Activated T-helper 1 cell treated with anti-CD3 and anti-CD28 coated beads, Interleukin-2, amount 50 U/mL, for 16 hours (primary cell): ENCODE measurements at places on chromosomes 5 and 9.

DNA sequence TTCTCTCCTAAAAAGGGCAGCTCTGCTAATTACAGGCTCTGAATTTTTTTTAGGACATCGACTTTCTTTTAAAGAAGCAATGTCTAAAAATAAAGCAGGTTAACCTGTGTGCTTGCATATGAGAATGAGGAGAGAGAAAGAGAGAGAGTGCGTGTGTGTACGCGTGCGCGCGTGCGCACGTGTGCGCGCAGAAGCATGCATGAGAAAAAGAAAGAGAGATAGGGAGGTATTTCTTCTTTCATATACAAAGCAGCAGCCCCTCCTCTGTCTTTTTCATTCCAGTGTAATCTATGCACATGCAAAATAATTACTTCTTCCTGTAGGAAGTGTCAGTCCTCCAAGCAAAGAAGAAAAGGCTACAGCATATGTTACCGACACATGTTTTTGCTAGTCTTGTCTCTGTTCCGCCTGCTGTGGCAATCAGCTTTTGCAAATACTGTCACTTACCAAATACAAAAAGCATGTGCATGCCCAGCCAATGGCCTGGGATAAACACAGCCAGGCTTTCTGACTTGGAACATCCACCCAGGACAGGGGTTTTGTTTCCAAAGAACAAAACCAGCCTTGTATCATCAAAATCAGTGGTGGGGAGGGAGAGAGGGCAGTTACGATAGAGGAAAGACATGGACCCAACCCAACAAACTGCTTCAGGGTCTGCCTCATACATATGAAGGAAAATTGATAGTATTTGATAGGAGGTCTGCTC lies 252.3 kb upstream of the SLC24A2 start:
- DNase-seq = no peak

- no peak for DNase-seq
These were observed 45.6 kb downstream of the NLN start for GRCh38 chr5:65767565-65767964.

- DNase-seq = no peak
These were observed 19.1 kb upstream of the ZFAND5 start for GRCh38 chr9:72383978-72384709.

- no peak for DNase-seq
These were observed 5.4 kb downstream of the ROPN1L start for GRCh38 chr5:10447041-10447440.

DNA sequence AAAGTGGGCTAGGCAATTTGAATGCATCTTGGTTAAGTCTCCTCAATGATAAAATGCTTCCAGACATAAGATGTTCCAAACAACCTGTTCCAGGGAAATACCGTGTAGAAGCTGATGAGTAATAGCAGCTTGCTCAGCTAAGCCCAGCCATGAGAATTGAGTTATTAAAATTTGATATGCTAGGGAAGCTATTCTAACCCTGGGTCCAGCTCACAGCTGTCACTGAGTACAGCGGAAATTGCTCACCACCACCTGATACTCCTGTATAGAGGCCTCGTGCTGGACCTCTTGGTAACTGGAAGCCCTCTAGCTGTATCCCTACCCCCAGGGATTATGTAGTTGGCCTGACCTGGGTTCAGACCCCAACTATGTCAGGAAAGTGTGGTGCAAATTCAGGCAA lies 521.3 kb upstream of the TRPC7 start:
- no peak for DNase-seq

DNA sequence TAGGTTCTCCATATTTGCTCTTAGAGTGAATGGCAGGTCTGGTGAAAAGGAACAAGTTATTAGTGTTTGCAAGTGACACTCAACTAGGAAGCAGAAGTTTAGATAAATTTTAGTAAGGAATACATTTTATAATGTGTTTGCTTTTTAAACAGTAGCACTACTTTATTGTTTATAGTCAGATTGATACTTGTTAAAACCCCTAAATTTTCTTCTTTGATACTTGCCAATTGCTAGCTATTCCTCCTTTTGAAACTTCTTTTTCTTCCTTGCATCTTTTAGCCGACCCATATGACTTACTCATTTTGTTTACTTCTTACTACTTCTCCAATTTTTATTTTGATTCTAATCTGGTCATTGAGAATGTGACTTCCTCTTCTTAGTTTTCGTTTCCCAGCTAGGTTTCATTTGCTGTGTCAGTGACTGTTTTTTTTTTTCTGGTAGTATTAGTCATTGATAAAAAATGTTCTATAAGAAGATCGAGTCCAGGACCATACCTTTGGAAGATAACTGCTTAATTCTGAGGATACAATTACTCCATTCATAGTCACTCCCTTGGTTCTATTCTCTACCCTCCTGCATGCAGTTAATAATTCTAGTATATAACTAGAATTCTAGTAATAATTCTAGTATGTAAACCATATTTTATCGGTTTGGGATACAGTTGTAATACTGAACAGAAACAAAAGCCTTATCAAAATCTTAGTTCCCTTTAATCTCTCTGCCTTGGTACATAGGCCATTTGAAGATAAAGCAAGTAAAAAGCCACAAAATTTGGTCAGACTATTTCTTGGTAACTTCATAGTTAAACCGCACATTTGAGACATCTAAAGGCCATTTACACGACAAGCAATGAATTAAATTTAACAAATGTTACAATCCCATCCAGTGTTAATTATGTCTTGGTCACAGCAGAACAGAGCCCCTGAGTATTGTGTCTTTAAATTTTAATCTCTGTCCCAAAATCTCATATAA lies 2.8 kb upstream of the RICTOR start:
- DNase-seq = no peak

- no peak for DNase-seq
These were observed 127.7 kb downstream of the CPLANE1 start for GRCh38 chr5:37121465-37121864.

DNA sequence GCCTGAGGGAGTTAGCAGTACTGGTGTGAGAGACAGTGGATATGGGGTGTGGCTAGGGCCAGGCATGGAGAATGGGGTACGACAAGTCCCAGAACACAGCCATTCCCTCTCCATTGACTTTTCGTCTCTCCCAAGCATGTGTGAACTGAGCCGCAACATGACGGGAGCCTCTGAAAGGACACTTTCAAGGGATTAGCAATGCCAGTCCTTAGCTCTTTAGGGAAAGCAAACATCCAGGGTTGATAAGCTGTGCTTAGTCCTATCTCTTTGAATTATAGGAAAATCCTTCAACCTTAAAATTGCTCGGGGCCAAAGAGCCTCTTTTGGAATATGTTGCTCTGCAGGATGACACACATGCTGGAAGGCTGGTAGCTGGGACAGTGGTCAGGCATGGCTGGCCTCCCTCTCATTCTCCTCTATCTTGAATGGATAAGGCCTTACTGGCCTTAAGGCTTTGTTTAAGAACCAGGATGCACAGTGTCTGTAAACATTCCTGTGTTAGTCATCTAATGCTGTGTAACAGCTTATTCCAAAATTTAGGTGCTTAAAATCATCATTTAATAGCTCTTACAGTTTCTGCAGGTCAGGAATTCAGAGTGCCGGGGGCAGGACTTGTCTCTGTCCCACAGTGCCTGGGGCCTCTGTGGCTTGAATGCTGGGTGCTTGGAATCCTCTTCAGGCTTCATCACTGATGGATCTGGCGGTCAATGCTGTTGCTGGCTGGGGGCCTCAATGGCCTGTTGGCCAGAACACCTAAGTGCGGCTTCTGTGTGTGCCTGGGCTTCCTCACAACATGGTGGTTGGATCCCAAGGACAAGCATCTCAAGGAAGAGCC lies 95.3 kb downstream of the PTTG1 start:
- DNase-seq = no peak

GRCh38 chr9:90641884-90642487 lies 638 bp downstream of the DIRAS2 start:
- no peak for DNase-seq
